Cerebellar nuclear complex (tissue), 1 donor: ENCODE measurements at places on chromosomes 6 and 20.

DNA sequence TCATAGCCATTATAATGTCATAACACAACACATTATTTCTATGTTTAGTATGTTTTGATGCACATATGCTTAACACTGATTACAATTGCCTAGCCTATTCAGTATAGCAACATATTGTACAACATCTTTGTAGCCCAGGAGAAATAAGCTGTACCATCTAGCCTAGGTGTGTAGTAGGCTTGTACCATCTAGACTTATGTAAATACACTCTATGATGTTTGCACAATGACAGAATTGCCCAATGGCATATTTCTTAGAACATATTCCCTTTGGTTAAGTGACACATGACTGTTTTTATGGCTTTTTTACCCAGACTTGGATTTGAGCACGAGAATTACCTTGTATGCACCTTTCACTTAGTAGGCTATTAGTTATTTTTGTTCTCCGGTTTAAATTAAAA, 64.5 kb upstream of the HIVEP1 start:
- no peak for DNase-seq

- DNase-seq: no peak
Measured at GRCh38 chr6:129671442-129672340, 38.3 kb downstream of the ARHGAP18 start.

GRCh38 chr20:35134472-35134871, 12.7 kb downstream of the EDEM2 start:
- no peak for DNase-seq

- DNase-seq: no peak
Measured at GRCh38 chr6:37868447-37868825, 48.9 kb downstream of the ZFAND3 start.

DNA sequence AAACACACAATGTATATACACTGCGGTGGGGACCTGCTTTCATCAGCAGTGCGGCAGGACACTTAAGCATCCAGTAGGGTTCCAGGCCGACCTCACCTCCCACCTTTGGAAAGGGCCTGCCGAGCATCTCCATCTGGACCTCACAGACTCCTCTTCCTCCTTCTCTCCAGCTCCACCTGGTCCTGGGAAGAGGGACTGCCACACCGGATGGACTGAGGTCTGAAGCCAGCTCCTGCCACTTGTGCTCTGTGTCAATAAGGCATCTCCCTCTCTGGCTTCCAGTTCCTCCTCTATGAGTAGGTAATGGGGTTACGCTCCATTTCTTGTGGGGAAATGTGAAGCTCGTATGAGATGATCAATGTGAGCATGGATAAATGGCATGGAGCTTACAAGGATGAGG, 19.1 kb upstream of the NNAT start:
- no peak for DNase-seq

DNA sequence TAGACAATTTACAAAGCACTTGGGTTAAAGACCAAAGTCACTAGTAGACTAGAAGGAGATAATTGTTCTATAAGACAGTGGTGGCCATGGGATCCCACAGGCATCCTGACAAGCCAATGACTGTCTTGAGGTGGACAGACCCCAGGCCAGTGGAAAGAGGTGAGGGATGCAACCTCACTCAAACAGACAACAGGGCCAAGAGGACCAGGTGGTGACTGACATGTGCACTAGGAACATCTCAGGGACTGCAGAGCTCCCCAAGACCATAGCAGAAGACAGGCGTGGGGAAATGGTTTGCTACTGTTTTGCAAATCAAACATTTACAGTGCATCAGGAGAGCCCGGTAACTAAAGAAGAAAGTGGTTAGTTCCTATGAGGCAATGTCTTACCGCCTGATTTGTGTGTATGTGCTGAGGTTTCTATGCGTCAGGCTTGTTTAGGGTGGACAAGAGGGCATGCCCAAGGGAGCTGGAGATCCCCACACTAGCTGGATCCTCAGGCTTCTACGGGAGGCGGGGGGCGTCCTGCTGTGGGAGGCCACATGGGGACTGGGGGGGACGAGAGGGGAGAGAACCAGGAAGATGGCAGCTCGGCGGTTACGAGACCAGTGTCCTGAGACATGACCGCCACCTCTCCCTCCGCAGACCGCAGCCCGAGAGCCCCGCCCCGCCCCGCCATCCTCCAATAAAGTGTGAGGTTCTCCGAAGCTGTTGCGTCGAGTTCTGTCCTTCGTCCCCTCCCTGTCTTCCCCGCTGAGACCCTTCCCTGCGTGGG, 623 bp upstream of the MRPS26 start:
- DNase-seq: peak; percentile 85

DNA sequence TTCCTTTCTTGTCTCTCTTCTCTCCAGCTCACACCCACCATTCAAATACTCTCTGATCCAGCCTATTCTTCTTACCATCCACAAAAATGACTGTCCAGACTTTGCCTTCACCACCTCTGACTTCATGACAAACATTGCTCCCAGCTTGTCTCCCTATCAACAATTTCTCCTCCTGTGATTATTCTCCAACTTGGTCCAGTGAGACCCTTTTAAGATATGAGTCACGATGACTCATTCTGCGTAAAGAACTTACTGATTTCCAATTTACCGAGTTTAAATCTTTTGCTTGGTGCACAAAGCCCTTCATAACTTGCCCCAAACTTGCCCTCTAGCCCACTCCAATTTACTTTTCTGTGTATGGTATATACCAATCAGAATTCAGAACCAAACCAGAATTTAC, 833.2 kb downstream of the MAFB start:
- DNase-seq: no peak

DNA sequence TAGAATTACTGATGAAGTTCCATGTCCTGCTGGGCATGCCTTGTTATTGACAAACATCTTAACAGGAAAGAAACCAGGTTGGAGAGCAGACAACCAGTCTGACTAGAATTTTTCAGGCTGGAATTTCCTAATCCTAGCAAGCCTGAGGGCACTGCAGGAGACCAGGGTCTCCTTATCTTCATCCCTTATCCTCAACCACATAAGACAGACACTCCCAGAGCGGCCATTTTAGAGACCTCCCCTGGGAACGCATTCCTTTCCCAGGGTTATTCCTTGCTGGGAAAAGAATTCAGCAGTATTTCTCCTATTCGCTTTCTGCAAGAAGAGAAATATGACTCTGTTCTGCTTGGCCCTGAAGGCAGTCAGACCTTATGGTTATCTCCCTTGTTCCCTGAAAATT, 803.7 kb downstream of the GRIK2 start:
- DNase-seq: no peak
